ENCODE measurements at places on chromosomes 2 and 18.

DNA sequence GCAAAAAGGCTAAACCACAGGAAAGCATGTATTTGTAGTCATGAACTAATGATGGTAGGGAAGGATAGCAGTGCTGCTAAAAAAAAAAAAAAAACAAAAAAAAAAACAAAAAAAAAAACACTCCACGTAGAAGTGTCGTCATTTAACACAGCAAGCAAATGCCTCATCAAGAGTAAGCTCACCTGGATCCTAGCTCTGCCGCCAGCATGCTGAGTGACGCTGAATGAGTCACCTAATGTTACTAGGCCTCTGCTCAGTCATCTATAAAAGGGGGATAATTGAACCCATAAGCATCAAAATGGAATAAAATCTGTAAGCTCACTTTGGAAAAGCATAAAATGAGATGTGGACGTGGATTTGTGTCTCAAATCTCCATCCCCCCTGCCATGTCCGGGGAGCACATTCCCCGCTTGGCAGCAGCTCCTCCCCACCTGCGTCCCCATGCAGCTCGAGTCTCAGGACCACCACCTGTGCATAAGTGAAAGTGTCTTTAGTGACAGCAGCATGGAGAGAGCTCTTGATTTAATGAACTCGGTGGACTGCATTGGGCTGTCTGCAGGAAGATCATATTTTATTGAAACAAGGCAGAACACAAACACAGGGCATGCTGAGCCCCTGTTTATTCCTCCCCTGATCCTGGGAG, 427.5 kb downstream of the LRATD1 start:
- DNase-seq = no peak

DNA sequence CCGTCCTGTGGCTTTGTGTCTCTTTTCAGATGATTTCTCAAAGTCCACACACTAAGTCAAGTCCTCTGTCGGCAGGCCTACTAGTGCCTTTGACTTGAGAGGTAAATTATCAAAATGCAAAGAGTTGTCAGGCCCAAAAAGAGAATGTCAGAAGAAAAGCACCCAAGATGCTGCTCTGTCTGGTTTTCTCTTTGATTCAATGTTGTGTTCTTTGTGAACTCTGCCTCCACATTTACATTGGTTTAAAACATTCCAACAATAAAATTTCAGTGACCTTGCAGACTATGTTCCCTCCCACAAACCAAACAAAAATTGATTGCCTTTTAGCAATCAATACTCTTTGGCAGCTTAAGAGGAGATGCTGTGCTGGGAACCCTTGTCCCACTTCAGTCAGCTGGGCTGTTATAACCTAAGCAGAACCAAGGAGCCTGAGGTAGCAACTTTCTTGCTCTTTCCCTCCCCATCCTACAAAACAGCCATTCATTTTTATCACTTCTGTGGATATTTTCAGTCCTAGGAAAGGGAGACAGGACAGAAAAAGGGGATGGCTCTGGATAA, 19.6 kb upstream of the SATB2 start:
- DNase-seq = no peak

GRCh38 chr2:22798386-22798785, 586.6 kb upstream of the KLHL29 start:
- DNase-seq = no peak

- no peak for DNase-seq
Measured at GRCh38 chr2:202378662-202379358, 2.7 kb downstream of the BMPR2 start.

DNA sequence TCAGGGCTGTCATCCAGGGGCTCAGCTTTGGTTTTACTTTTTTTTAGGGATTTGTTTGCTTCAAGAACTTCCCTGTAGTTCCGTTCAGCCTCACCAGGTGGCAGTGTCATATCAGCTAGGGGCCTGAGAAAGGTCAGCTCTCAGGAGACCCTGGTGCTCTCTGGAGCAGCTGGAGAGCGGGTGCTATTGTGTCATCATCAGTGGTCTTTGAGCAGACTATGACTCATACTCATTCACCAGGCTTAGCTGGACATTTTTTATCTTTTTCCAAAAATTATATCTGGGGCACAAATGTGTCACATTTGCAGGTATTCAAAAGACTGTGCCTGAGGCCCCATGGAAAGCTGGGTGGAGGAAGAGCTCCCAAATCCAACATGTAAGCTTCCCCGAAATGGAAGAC, 24.4 kb downstream of the ZNF892 start:
- DNase-seq = no peak

- DNase-seq = no peak
Measured at GRCh38 chr2:10535703-10536102, 87.6 kb upstream of the ODC1 start.

- no peak for DNase-seq
Measured at GRCh38 chr18:12119358-12119757, 25.7 kb downstream of the ANKRD62 start.

- DNase-seq = no peak
Measured at GRCh38 chr2:190674966-190675650, 26.2 kb downstream of the NAB1 start.

DNA sequence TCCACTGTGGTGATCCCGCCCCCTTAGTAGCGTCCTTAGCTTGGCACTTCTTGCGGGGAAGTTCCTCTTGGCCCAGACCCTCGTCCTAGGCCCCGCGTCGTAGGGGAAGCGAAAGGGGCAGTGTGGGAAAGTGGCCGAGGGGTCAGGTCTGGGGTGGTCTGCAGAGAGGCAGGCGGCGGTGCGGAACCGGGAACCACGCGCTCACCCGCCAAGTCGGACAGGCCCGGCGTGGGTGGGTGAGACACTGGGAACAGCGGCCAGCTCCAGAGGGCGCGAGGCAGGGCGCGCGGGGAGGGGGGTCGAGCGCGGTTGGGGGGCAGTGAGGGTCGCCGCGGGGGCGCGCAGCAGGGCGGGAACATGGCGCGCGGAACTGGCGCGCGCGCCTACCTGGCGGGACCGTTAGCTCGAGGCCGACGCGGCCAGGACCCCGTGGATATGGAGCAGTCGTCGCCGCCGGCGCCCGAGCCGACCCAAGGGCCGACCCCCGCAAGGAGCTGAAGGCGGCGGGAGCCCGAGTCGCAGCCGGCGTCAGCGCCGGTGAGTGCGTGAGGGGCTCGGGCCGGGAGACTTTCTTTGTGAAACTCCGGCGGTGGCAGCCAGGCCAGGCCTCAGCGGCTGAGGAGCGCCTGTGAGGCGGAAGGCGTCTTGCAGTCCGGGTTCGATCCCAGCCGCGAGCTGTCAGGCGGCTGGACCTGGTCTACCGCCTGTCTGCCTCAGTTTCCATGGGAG, 2896.7 kb upstream of the TEKT4 start:
- DNase-seq = no peak

GRCh38 chr18:67600181-67601180, 84.0 kb upstream of the DSEL start:
- no peak for DNase-seq

DNA sequence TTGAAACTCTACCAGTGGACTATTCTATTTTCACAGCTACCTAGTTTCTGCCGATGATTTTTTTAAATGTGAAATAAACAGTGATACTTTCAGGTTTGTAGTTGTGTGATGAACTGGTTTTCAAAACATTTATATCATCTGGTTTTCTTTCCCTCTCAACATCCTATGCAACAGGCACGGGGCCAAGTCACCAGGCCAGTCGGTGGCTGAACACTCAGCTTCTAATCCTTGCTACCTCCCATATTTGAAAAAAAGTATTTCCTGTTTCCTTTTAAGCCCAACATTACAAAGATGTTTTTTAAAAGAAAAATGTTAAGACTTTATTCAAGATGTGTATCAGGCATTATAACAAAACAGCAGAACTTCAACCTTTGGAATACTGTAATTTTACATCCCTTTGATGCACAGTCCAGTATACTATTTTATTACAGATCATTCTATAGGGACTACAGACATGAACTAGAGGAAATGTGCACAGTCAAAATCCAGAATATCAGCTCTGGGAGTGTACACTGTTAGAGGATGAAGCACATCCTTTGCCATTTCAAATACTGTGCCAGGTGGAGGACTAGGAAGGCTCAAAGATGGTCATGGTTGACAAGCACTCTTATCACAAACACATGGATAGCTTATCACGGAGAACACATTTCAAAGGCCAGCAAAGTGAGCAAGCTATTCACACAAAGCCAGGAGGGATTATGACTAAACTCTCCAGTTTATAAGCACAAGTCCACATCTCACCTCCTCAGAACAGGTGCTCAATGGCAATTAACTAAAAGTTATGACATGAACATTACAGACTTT, 14.6 kb downstream of the MRPL35 start:
- DNase-seq = no peak

DNA sequence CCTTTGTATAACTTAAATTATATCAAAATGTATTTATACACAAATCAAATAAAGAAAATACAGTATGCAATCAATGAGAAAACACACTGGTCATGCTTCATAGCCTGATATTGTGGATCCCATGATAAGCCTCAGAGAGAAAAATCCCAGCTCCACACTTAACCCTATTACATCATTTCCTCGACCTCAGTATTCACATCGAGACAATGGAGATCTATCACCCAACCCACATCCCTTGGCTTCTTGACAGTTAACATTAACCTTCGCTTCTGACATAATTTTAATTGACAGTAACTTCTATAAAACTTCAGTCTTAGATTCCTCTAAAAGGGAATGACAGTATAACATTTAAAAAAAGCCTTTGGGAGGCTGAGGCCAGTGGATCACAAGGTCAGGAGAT, 11.6 kb downstream of the TMX3 start:
- DNase-seq = no peak

DNA sequence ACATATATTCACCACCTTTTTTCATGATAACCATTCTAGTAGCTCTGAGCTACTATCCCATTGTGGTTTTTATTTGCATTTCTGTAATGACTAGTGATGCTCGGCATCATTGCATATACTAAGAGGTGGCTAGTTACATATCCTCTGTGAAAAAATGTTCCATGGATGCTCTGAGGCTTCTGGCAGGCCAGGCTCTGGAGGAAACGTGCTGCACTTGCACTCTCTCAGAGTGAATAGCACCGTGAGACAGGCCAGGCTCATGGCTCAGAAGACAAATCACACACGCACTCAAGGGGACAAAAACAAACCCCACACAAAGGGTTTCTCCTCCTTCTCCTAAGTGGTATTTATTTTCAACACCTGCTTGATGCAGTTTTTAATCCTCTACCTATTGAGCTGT, 1085.3 kb upstream of the CNTNAP5 start:
- DNase-seq = no peak

Measured in activated T-cell treated with anti-CD3 and anti-CD28 coated beads for 1 hour (primary cell).